ENCODE measurements at places on chromosomes 6 and 20.
A peak's percentile ranks its signal among the peaks of the same experiment; 100 is the strongest.

DNA sequence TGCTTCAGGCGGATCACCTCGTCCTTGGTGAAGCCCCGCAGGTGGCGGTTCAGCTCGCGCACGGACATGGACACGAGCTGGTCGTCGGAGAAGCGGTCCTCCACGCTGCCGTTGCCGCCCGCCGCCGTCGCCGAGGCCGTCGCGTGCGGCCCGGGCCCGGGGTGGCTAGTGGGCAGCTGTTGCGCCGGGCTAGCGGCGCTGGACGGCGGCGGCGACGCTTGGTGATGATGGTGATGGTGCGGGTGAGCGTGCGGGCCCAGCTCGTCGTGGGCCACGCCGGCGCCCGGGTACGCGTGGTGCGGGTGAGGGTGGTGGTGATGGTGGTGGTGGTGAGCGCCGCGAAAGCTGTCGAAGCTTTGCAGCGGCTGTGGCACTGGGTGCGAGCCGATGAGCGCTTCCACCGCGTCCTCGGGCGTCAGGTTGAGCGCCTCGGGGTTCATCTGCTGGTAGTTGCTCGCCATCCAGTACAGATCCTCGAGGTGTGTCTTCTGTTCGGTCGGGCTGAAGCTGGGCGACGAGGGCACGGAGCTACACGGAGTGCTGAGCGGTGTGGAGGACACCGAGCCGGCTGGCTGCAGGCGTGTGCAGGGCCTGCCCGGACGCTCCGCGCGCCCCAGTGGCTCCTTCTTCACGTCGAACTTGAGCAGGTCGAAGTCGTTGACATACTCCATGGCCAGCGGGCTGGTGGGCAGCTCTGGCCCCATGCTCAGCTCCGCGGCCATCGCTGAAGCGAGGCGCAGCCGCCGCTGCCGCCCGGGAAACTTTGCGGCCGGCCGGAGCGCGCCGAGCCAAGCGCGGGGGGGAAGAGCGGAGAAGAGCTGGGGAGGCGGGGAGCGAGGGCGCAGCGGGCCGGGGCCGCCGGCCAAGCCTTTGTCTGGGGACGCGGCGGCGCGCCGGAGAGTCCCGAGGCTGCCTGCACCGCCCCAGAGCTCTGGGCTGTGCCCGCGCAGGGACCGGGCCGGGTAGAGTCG lies 622 bp downstream of the MAFB start:
- DNase-seq, result no peak

GRCh38 chr6:15615802-15616201 lies 47.0 kb downstream of the DTNBP1 start:
- no peak for DNase-seq

- no peak for DNase-seq
Observed at GRCh38 chr20:53186635-53187034, 214.5 kb downstream of the TSHZ2 start.

- DNase-seq, result peak; percentile 84
Observed at GRCh38 chr6:32885698-32886286, 31.8 kb downstream of the PSMB9 start.

DNA sequence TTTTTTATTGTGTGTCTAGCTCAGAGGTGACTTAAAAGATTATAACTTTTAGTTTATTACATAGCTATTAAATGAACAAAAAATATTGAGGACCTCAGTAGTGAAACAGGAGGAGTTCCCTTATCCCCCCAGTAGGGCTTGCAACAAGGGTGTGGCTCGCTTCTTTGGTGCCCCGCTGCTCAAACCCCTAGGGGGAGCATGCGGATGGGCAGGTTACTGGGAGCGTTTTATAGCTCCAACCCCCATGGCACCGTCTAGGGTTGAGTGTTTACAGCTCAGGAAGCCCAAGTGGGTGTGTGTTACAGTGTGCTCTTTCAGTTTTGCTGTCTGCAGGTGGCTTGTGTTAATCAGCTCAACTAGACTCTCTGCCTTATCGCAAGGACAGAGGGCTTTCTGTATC lies 1513.7 kb downstream of the GRIK2 start:
- DNase-seq, result no peak

DNA sequence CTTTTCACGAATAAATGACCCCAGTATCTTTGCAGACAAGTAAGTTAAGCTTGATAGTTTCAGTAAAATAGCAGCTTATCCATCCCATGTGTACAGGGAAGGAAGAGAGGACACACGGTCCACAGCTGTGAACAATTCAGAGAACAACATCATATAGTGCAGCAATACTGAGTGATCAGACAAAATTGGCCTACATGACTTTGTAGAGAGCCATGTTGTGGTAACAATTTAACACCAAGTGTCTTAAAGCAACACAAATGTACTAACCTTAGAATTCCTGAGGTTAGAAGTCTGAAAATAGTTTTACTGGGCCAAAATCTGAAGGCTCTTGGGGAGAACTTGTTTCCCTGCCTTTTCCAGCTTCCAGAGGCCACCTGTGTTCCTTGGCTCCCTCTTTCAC lies 12.5 kb downstream of the FAM184A start:
- no peak for DNase-seq

GRCh38 chr20:5606350-5606749 lies 143.9 kb upstream of the SHLD1 start:
- DNase-seq, result no peak

- no peak for DNase-seq
Observed at GRCh38 chr6:13874191-13874549, 50.6 kb upstream of the RNF182 start.

GRCh38 chr6:121503589-121503991 lies 68.1 kb downstream of the GJA1 start:
- DNase-seq, result no peak

GRCh38 chr6:126300735-126301134 lies 39.2 kb upstream of the CENPW start:
- no peak for DNase-seq

- no peak for DNase-seq
Observed at GRCh38 chr6:44079672-44080071, 47.6 kb downstream of the MRPL14 start.

- DNase-seq, result no peak
Observed at GRCh38 chr20:14860410-14860814, 523.0 kb upstream of the FLRT3 start.

DNA sequence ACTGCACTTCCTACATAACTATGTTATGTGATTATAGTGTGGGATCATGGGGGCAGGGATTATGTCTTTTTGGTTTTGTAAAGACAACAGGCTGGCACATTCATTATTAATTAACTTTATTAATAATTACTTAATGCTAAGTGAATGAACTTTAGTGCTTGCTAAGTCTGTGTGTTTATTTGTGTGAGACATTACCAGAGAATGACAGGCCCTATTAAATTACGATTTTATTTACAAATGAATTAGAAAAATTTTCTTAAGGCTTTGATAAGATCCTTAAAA lies 100.9 kb downstream of the CD83 start:
- no peak for DNase-seq

GRCh38 chr6:89353702-89354392 lies 1.3 kb upstream of the UBE2J1 start:
- DNase-seq, result no peak

DNA sequence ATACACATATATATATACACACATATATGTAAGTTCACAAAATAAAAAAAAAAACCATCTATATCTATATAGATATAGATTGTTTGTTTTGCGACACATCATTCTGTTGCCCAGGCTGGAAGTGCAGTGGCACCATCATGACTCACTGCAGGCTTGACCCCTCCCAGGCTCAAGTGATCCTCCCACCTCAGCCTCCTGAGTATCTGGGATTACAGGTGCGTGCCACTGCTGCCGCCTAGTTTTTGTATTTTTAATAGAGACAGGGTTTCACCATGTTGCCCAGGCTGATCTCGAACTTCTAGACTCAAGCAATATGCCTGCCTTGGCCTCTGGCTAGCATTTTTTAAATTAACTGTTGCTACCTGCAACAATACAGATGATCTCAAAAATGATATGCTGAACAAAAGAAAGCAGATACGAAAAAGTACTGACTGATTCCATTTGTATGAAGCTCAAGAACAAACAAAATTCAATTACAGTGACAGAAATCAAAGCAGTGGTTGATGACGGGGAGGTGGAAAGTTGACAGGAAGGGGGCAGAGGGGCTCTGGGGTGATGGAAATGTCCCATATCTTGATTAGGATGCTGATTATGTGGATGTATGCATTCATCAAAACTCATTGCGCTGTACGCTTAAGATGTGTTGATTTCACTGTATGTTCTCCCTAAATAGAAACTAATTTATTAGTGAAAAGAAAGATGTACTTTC lies 49.6 kb downstream of the ATXN1 start:
- DNase-seq, result no peak

- DNase-seq, result no peak
Observed at GRCh38 chr6:110575925-110576463, 99.6 kb upstream of the SLC22A16 start.

DNA sequence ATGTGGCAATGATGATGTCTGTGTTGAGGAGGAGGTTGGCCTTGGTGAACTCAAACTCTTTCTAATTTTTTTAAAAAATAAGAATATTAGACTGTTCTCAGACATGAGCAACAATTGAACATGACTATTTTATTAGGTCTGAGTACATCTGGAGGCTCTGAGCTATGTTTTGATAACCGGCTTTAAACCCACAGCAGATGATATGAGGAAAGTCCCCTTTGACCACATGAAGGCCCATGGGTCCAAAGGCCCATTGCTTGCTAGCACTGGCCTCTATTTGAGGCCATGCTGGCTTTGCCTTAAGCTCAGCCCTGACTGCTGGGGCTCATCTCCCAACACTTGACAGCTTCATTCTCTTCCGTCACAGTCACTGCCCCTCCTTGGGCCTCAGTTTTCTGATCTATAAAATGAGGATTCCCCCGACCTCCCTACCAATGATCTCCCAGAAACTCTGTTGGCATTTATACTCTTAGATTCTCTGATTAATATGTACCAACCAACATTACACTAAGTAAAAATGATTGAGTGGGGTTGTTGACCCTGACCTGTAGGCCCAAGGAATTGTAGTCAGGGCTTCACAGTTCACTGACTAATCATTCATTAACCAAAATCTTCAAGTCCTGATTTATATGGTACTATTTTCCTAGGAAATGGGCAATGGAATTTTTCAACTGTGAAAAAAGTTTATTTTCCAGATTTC lies 23.9 kb upstream of the TINAG start:
- no peak for DNase-seq

GRCh38 chr6:46985943-46986342 lies 56.2 kb downstream of the ADGRF1 start:
- no peak for DNase-seq

GRCh38 chr6:77466451-77467437 lies 3.5 kb upstream of the HTR1B start:
- peak; percentile 40 for DNase-seq

DNA sequence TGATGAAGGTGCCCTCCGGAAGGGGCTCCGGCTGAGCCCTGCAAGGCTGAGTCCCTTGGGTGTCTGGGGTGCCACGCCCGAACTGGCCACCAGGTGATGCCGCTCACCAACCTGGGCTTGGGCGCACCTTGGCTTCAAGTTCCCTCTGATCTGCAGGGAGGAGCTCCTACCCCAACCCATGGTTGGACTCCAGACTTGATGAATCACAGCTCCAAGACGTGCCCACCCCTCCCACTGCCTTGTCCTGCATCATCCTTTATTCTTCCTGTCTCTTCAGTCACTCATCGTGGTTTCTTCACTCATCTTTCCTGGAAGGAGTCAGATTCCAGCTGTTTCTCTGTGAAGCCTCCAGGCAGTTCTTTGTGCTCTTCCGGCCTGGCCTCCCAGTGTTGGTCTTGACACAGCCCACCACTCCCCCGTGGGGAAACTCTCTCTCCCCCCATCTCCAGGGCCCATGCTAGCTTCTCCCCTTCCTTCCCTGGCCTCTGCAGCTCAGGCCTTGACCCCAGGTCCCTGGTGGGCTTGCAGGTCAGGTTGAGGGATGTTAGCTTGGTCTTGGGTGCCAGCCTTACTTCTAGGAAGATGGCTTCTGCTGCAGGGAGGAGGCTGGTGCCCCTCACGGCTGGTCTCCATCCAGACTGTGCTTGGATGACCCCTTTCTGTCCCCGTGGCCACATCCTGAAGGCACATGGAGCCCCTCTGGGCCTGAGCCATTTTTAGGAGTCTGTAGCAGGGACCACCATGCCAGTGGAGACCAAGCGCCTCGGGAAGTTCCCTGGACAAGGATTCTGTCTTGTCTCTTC lies 2.6 kb upstream of the ZBP1 start:
- peak; percentile 59 for DNase-seq

- DNase-seq, result no peak
Observed at GRCh38 chr6:52671676-52672075, 763 bp downstream of the TMEM14A start.

- DNase-seq, result no peak
Observed at GRCh38 chr20:63196768-63197470, 19.0 kb downstream of the YTHDF1 start.

GRCh38 chr6:28335040-28335563 lies 846 bp downstream of the ZSCAN31 start:
- no peak for DNase-seq

DNA sequence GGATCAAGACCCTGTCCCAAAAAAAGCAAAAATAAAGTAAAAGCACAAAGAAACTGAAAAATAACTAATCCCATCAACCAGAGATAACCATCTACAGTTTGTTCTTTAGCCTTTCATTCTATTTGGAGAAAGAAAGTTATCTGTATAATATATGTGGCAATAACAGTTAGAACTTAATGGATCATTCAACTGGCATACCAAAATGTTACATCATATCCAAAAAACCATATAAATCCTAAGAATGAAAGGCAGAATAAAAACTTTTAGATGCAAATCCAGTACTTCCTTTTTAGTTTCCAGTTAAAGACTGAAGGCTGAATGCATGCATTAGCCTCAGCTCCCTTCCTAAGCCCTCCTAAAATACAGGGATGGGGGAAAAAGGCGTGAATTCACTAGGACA lies 25.2 kb downstream of the ILRUN start:
- peak; percentile 35 for DNase-seq

DNA sequence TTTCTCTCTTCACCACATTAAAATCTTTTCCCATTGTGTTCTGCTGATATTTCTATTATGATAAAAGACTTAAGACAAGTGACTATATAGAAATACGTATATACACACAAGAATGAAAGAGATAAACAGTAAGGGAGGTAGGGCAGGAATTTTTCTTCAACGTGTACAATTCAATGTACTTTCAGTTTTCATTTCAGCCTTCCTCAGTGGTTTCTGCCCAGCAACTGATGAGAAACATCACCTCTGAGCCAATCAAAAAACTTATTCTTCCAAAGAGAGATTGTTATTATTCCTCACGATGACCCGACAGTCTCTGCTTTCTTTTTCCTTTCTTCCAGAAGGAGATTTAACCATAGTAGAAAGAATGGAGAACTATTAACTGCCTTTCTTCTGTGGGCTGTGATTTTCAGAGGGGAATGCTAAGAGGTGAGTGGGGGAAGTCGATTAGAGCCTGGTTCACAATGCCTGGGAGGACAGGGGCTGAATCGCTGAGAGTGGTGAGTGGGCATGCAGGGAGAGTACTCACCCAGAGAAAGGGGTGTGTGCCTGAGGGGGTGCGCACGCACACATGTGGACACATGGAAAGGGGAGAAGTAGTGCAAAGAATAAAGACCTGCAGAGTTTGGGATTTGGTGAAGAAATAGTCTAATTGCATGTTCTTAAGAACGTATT lies at the start of gene BTN3A1:
Gene BTN3A1 (plus strand): TSS at position 289 of the 672 bp plus-strand sequence. CDS start 3,289 bp downstream, outside the sequence.
- peak; percentile 69 for DNase-seq

- no peak for DNase-seq
Observed at GRCh38 chr6:157561414-157561790, 180.4 kb downstream of the ZDHHC14 start.

All from cardiac muscle cell (in vitro differentiated cells and primary cell).